A549 treated with CpdA at 1 μM for 4 hours (cell line): ENCODE measurements at places on chromosomes 2 and 18. TPM values are rescaled to one million over a fixed set of nuclear protein-coding genes. Genes with fewer than 3 reads are reported as not detected.

The SPDYA gene
- 0.18 to 0.26 TPM (median 0.24 TPM) in 4 of 5 replicates, not detected in the other for total RNA-seq

The MAP3K19 gene
- total RNA-seq: not detected in 5 replicates

The POTEI gene
- total RNA-seq: 0.01 TPM in 1 of 5 replicates, not detected in the others

The RNF144A gene
- total RNA-seq: 5.2 to 7.5 TPM (median 7.3 TPM) in 5 replicates

The INHBB gene
- 11.5 to 19.8 TPM (median 13.6 TPM) in 5 replicates for total RNA-seq

The CPO gene
- total RNA-seq: 0.13 TPM in 1 of 5 replicates, not detected in the others

The SERPINB4 gene
- total RNA-seq: 0.16 to 0.26 TPM (median 0.20 TPM) in 5 replicates

The ID2 gene
- 68.4 to 129 TPM (median 110 TPM) in 5 replicates for total RNA-seq
